Uterus (tissue), 4 donors: ENCODE measurements at places on chromosomes 1 and 21.

GRCh38 chr21:38945545-38946245, 140.0 kb downstream of the ETS2 start:
- no peak for DNase-seq

GRCh38 chr1:163202833-163203451, at the start of gene RGS5:
TSS of gene RGS5 (minus strand) at chr1:163202916. CDS start at chr1:163202835, 81 bp downstream.
- DNase-seq: no peak

DNA sequence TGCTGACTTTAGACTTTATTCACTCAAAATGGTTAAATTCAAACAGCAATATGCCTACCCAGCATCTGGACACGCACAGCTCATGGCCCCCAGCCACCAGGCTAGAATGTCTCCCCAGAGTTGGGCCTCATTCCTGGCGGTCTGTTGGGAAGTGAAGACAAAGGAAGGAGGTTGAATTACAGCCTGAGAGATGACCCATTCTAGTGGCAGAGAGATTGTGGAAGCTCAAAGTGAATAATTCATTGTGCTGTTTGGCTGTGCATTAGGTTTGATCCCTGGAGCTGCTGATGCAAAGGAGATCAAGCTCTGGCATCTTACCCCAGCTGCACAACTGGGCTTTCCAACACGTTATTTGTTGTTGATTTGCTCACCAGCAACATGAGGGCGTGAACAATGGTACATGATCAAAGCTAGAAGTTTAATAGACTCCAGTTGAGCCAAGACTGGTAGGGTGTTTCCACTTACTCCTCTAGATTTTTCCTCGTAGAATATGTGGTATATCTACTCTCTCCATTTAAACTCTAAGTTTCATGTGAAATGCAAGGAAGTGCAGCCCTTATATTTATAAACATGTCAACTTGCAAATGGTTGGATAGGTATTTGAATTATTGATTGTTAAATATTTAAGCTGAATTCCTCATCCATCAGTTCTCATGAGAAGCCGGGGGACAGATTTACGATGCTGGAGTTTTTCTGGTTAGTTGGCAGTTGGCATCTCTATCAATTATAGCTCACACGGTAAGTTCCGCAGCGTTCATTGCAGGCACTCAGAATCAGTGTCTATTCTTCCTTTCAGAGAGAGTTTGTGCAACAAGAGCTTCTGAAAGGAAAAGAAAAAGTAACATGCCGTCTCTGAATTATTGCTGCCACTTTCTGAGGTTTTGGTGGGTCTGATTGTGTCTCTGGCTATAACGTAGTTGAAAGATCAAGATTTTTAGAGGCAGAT, 222.7 kb downstream of the TM2D1 start:
- no peak for DNase-seq

GRCh38 chr1:199173356-199173755, 534.5 kb downstream of the PTPRC start:
- DNase-seq: no peak
